ENCODE measurements at places on chromosomes 5 and 9.

DNA sequence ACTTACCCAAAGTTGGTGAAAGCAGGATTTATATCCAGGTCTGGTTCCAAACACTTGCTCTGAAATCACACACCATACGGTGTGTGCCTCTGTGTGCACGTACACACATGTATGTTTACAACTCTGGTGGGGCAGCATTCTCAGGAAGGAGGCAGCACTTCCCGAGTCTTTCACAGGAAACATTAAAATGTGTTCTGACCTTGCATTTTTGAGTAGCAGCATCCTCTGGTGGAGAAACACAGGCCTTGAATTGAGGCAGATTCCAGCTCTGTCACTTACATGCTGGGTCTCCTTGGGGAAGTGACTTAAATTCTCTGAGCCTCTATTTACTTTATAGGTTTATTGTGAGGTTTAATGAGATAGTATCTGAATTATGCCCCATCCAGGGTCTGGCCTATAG, 126.4 kb downstream of the RGS3 start:
- no peak for DNase-seq

- DNase-seq, result no peak
Measured at GRCh38 chr5:103465891-103466290, 96.7 kb downstream of the NUDT12 start.

DNA sequence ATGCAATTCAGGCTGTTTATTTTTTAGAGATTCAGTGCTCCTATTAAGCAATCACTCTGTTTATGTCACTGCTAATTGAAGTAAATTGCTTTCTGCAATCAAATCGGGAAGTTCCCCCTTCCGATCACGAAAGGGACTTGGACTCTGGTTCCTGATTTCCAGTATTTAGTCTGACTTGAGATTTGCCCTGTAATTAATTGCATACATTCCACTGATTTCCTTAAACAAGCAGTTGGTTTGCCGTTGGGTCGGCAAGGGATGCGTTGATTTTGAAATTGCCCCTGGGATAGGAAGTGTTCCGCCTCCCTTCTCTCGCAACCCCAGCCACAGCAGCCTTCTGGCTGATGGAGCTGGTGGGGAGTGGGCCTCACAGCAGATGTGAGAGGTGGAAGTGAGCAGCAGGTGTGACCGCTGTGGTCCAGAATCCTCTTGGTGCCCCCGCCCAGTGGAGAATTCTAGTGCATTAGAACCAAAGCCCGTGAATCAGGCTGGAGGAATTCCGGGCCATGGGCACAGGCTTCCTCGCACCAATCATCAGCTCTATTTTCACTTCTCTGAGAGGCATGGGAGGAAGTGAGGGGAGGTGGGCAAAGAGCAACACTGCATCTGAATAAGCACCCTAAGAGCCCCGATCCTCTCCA, 102.5 kb downstream of the SPRY4 start:
- DNase-seq, result no peak

DNA sequence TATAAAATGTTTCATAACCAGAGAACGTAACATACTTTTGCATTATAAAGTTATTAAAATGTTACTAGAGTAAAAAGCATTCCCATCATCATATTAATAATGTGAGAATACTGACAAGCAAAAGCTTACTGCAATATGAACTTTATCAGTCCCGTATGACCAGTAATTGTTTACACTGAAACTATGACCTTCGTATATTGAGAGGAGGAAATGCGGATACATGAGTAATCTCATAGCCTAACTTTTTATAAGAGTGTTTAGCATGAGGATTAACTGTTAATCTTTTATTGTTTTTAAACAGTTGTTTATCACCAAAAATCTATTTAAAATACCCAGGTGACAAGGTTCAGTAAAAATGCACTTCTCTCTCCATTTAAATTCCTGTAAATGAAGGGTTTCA, 272.4 kb downstream of the SLF1 start:
- no peak for DNase-seq

DNA sequence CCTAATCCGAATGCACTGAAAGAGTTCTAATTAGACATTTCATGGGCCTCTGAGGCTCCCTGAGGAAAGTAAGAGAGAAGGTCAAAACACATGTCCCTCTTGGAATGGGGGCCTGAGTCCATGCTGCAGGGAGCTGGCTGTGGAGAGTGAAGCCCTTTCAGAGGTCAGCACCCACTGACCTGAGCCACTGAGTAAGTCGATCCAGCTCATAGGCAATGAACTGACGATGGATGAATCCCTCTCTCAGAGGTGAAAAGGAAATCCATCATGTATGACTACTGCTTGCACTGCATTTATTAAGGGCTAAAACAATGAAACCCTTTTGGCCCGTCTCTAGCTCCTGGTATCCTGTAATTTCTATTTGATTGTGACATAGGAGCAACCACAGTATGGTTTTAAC, 288.9 kb upstream of the VLDLR start:
- DNase-seq, result no peak
